ENCODE measurements at places on chromosomes 2 and 18. TPM values are rescaled to one million over a fixed set of nuclear protein-coding genes. Genes with fewer than 3 reads are reported as not detected.

NOTO gene
- not detected for total RNA-seq

GCG gene
- total RNA-seq = not detected

TEKT4 gene
- total RNA-seq = not detected

SLC35G4 gene
- not detected for total RNA-seq

CKAP2L gene
- 0.06 TPM for total RNA-seq

Data from CD4-positive, alpha-beta memory T cell (primary cell).